T follicular helper cell (primary cell): ENCODE measurements at places on chromosomes 11 and 22.

GRCh38 chr11:2561696-2562581, 117.1 kb downstream of the KCNQ1 start:
- DNase-seq, result no peak

DNA sequence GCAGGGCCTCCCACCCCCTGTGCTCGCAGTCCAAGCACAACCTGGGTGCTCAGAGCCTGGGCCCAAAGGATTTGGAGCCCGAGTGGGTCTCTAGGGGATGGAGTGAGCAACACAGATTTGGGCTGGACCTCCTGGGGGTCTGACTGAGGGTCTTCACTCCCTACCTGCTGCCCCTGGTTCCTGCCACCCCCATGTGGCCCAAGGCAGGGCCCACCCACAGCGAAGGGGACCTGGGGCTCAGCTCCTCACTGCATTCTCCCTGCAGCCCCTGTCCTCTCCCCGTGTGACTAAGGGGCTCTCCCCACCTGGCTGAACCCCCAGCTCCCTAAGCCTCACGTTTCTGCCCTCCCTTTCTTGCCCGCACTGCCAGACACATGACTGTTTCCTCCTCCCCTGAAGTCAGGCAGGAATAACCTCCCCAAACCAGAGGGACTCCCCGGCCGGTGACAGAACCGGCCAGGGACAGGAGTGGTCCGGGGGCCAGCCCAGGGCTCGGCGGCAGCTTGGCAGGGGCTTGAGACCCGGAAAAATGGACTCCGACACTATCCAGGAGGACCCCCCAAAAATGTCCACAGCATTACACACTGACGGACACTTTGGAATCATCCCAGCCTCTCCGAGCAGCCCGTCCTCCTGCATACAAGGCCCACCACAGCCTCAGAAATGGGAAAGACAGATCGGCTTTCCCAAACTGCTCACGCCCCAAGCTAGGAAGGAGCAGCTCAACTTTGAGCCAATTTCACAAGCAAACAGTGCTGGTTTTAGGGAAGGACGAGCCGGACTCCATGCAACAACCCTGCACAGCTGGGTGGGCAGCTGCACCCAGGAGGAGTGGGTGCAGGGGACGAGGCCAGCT, 57.8 kb downstream of the BRD1 start:
- no peak for DNase-seq

DNA sequence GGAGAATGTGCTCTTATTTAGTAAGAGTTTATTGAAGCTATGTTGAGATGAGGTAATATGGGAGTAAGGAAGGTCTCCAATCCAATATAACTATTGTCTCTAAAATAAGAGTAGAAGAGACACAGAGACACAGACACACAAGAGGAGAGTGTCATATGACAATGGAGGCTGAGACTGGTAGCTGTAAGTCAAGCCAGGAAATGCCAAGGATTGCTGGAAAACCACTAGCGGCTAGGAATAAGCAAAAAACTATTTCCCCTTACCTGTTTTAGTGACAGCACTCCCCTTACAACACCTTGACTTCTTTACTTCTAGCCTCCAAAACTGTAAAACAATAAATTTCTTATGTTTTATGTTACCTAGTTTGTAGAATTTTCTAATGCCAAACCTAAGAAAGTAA, 1652.8 kb downstream of the LRRC4C start:
- no peak for DNase-seq

- DNase-seq, result no peak
Observed at GRCh38 chr22:23156286-23156685, 11.0 kb downstream of the RAB36 start.

- DNase-seq, result no peak
Observed at GRCh38 chr11:76803811-76804600, 20.9 kb downstream of the TSKU start.

GRCh38 chr11:64330888-64331287, 9.1 kb upstream of the CCDC88B start:
- DNase-seq, result no peak

DNA sequence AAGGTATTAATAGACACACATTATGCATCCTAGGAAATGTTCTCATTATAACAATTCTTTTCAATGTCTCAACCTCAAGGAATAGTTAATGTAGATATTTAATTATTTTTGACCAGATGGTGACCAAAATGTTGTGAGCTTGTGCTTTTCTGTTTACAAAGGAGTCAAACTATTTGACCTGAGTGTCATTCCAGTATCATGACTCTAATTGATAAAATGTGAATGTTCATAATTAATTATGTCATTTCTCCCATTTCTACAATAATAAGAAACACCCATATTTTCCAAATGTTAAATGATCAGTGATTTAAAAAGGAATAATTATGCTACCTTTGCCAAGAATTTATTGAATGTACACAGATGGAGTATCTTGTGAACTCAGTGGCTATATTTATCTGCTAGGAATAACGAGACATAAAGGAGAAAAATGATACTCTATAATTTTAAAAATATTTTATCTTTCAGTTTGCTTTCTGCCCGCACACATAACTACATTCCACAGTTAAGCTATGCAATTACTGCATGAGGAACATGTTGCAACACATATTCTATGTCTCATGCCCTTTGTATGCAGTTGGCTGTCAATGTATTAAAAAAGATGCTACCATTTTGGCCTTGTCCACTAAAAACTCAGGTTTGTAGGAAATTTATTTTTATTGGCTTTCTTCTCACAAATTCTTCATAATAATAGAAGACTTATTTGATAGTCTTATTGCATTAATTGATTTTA, 376.7 kb upstream of the CCDC179 start:
- no peak for DNase-seq
